ENCODE measurements at places on chromosomes 1 and 21.

DNA sequence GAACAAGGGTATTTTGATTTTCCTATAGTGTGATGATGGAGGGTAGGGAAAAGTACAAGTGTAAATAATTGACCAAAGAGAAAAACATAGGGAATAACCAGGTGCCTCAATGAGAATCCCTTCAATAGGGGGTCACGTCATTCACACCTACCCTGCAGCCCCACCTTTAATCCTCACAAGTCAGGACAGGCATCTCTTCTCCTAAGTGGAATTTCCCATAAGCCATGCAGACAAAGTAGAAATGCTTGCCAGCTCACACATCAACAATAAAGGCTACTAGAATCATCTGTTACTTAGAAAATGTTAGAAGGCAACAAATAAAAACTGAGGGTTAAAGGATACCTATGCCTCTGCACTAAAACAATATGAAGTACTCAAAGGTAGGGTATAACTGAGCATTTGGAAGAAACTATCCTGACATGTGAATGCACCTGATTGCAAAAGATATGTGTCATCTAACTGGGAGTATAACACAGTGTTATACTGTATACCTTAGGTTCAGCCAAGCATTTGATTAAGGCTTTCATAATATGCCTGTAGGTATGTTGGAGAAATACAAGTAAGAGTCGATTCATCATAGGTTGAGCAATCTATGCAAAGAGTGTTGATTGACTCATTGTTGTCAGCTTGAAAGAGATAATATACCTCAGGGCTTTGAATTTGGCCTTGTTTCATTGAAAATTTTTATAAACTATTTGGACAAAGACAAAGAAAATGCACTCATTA lies 32.4 kb upstream of the ATP1A1 start:
- H3K36me3 ChIP-seq = no peaks in the 10 kb centered on the region
- no peaks in the 10 kb centered on the region for H3K27me3 ChIP-seq
- DNase-seq = no peak
- no peak overlapping the region for H3K4me3 ChIP-seq

DNA sequence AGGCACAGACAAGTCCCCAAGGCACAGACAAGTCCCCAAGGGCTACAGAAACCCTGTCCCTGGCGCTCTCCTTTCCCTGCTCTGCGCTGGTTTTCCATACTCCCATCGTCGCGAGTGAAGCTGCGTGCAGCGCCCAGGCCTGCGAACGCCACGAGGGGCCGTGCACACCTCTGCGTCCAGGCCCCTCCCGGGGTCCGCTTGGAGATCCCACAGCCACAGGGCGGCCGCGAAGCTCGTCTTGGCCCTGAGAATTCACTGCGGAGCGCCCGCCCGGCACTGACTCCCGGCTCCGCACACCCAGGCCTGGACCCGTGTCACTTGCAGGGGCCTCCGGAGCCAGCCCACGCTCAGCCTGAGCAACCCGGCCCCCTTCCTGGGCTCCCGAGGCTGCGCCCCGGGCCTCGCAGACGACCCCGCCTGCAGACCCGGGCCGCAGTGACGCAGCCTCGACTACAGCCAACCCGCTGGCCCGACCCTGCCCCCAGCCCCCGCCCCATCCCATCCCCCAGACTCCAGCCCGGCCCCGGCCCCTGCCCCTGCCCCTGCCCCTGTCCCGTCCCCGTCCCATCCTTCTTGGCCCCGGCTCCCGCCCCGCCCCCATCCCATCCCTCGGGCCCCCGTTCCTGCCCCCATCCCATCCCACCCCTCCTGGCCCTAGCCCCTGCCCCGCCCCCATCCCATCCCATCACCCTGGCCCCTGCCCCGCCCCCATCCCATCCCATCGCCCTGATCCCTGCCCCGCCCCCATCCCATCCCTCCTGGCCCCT lies 841 bp downstream of the POFUT2 start:
- DNase-seq = peak; percentile 94
- H3K4me1 ChIP-seq = peaks cover 6% of the 10 kb centered on the region
- no peaks in the 10 kb centered on the region for H3K27me3 ChIP-seq
- no peak overlapping the region for H3K27ac ChIP-seq

DNA sequence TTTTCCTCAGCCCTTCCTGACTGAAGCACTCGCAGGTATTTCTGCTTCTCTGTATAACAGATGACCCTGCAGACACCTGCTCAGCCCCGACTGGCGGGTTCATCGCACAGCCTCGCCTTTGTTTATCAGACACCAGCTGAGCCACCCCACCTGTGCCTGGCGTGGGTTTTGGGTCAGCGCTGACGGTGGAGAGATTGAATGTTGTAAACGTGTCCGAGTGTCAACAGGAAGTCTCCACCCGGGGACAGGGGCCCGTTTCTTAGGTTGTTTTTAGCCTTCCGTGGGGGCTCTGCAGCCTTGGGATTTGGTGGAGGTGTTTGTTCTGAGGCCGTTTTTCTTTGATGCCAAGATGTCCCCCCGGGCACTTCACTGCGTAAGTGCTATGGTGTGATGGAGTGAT lies 60.1 kb downstream of the COL18A1 start:
- H3K27ac ChIP-seq = no peak overlapping the region
- H3K4me1 ChIP-seq = peaks cover 11% of the 10 kb centered on the region

DNA sequence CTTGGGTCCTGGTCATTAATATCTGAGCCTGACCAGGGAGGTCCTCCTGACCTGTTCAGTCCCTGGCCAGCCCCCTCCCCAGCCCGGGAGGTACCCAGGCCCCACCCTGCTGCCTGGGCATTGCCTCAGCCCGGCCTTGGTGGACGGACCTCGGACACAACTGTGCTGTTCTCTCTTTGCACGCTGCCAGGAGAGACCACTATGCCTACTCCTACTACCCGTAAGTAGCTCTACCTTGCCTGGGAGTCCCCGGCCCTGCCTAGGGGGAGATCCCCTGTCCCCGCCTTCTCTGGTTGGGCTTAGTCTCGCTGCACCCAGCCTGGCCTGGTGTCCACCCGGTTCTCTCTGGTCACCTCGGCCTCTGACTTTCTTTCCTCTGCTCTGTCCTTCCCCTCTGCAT lies 53.2 kb downstream of the PTPRU start:
- DNase-seq = no peak
- H3K27ac ChIP-seq = no peak overlapping the region
- no peak overlapping the region for H3K4me3 ChIP-seq
- peaks cover under 1% of the 10 kb centered on the region for H3K4me1 ChIP-seq
- H3K27me3 ChIP-seq = no peaks in the 10 kb centered on the region
- H3K36me3 ChIP-seq = peaks cover 3% of the 10 kb centered on the region

GRCh38 chr1:212415107-212415841 lies 588 bp upstream of the PACC1 start:
- H3K27me3 ChIP-seq = peaks cover 16% of the 10 kb centered on the region
- no peaks in the 10 kb centered on the region for H3K36me3 ChIP-seq
- DNase-seq = no peak

GRCh38 chr1:6338695-6339094 lies 54.9 kb downstream of the ACOT7 start:
- H3K4me1 ChIP-seq = peaks cover 43% of the 10 kb centered on the region
- H3K27me3 ChIP-seq = no peaks in the 10 kb centered on the region
- H3K36me3 ChIP-seq = no peaks in the 10 kb centered on the region
- H3K4me3 ChIP-seq = no peak overlapping the region

DNA sequence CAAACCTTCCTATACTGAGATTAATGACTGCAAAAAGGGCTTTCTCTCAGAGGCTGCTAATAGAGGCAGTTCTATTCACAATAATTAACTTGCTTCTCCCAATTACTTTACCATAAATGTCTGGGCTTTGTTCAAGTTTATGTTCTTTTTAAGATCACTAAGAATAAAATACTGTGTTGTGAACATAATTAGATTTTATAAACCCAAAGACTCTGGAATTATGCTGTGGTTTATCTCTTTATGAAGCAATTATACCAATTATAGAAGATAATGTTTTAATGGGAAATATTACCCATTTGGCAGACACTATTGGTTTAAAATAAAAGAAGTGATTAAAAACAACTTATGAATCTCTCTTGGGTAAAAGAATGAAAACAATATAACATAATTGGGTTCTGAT lies 43.5 kb upstream of the IL12RB2 start:
- no peaks in the 10 kb centered on the region for H3K27me3 ChIP-seq
- H3K4me3 ChIP-seq = no peak overlapping the region
- no peak for DNase-seq

DNA sequence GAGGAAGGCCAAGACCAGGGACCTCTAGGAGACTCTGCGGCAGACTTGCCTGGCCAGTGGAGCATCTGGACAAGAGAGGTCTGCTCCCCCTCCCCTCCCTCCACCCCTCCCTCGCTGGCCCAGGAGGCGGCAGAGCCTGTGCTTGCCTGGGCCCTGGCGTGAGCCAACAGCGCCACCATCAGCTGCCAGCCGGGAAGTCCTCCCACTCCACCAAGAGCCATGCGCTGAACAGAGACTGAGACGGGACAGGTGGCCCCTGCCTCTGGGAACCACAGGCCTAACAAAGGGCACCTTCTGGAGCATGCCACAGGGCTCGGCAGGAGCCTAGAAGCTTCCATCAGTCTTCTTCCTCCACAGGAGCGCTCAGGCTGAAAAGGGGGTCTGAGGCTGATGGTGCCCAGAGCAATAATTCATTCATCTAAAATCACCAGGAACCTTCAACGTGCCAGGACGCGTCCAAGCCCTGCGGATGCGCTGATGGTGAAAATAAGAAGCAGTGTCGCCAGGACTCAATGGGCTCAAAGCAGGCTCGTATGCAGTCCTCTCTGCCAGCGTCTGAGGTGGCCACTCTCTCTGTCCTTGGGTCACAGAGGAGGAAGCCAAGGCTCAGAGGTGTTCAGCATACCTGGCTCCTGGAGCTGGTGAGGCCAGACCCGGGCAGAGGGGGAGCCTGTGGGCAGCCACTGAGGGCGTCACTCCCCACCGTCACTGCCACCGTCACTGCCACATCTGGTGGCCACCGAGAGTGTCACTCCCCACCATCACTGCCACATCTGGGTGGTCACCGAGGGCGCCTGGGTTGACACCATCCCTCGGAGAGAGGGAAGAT lies 161.2 kb downstream of the NPHP4 start:
- DNase-seq = peak; percentile 90
- H3K27ac ChIP-seq = no peak overlapping the region
- H3K4me1 ChIP-seq = peaks cover 6% of the 10 kb centered on the region
- no peak overlapping the region for H3K4me3 ChIP-seq
- no peaks in the 10 kb centered on the region for H3K27me3 ChIP-seq

- no peak for DNase-seq
- no peaks in the 10 kb centered on the region for H3K36me3 ChIP-seq
- H3K27me3 ChIP-seq = no peaks in the 10 kb centered on the region
- H3K4me1 ChIP-seq = peaks cover 27% of the 10 kb centered on the region
Measured at GRCh38 chr1:117179471-117179870, 31.3 kb downstream of the VTCN1 start.

DNA sequence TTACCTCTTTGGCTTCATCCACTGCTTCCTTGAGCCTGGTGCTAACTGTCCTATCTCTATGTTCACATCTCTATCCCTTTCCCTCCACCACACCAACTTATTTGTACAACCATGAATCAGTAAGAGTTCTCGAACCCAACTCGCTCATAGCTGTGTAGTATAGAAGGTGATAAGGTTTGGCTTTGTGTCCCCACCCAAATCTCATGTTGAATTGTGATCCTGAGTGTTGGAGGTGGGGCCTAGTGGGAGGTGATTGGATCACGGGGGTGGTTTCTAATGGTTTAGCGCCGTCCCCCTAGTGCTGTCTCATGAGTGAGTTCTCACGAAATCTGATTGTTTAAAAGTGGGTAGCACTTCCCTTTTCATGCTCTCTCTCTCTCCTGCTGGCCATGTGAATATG lies 235.6 kb upstream of the FMN2 start:
- H3K4me3 ChIP-seq = no peak overlapping the region
- no peaks in the 10 kb centered on the region for H3K27me3 ChIP-seq
- peaks cover 21% of the 10 kb centered on the region for H3K4me1 ChIP-seq
- H3K27ac ChIP-seq = no peak overlapping the region

- no peak overlapping the region for H3K27ac ChIP-seq
- no peak overlapping the region for H3K4me3 ChIP-seq
- DNase-seq = peak; percentile 17
- H3K27me3 ChIP-seq = peaks cover 26% of the 10 kb centered on the region
- H3K4me1 ChIP-seq = peaks cover 31% of the 10 kb centered on the region
- no peaks in the 10 kb centered on the region for H3K36me3 ChIP-seq
Measured at GRCh38 chr1:96473791-96474434, 247.7 kb upstream of the PTBP2 start.

DNA sequence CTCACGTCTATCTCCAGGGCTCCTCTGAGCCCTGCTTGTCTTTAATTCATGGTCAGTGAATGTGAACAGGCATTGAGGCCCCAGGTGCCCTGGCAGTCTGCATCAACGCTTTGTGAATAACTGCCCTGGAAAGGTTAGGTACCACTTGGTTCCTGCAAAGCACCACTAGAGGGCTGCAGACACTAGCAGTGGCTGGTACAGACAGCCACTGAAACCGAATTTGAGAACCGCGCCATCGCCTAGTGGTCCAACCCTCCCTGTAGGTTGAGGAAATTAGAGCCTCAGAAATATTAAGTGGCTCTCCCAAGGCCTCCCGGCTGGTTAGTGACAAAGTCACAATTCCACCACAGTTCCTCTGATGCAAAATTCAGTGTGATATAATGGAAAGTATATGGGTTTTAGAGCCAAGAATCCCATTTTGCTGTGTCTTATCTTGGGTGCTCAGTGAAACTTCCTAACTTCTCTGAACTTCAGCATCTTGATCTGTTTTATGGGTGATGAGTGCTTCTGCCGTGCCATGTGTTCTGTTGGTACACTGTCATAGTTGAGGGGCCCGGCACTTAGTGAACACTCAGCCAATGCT lies 46.2 kb upstream of the BCL9 start:
- no peak overlapping the region for H3K27ac ChIP-seq
- no peaks in the 10 kb centered on the region for H3K27me3 ChIP-seq
- H3K4me1 ChIP-seq = no peaks in the 10 kb centered on the region
- DNase-seq = peak; percentile 92
- no peaks in the 10 kb centered on the region for H3K36me3 ChIP-seq

DNA sequence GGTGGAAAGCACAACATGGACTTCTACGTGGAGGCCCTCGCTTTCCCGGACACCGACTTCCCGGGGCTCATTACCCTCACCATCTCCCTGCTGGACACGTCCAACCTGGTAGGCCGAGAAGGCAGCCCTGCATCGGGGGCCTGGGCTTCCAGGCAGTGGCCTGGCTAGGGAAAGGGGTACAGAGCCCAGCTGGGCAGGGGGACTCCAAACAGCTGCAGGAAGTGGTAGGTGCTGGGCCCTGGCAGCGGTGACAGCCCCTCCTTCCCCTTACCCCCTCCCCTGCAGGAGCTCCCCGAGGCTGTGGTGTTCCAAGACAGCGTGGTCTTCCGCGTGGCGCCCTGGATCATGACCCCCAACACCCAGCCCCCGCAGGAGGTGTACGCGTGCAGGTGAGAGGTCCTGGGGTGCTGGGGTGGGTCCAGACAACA lies 30.0 kb upstream of the PADI6 start:
- H3K4me3 ChIP-seq = no peak overlapping the region
- H3K27me3 ChIP-seq = no peaks in the 10 kb centered on the region
- no peaks in the 10 kb centered on the region for H3K36me3 ChIP-seq
- H3K27ac ChIP-seq = no peak overlapping the region
- no peaks in the 10 kb centered on the region for H3K4me1 ChIP-seq

DNA sequence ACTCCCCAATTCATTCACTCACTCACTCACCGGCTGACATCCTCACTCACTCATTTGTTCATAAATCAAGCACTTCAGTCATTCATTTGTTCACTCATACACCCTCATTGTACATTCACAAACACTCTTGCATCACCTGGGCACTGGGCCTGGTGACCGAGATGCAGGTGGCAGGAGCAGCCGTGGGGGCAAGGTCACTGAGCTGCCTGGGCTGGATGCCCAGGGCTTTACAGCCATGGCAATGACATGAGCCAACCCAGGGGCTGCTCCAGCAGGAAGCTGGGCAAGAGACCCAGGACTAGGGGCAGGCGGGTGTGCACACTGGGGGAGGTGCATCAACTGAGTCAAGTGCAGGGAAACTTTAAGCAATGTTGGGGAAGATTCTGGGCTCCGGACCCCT lies 113.6 kb upstream of the IGSF21 start:
- no peak overlapping the region for H3K4me3 ChIP-seq
- H3K4me1 ChIP-seq = no peaks in the 10 kb centered on the region
- DNase-seq = no peak
- H3K27ac ChIP-seq = no peak overlapping the region

Data from neural progenitor cell (in vitro differentiated cells).